ENCODE measurements at places on chromosomes 4 and X.

- DNase-seq: no peak
These were observed 35.8 kb downstream of the ATXN3L start for GRCh38 chrX:13283950-13284546.

DNA sequence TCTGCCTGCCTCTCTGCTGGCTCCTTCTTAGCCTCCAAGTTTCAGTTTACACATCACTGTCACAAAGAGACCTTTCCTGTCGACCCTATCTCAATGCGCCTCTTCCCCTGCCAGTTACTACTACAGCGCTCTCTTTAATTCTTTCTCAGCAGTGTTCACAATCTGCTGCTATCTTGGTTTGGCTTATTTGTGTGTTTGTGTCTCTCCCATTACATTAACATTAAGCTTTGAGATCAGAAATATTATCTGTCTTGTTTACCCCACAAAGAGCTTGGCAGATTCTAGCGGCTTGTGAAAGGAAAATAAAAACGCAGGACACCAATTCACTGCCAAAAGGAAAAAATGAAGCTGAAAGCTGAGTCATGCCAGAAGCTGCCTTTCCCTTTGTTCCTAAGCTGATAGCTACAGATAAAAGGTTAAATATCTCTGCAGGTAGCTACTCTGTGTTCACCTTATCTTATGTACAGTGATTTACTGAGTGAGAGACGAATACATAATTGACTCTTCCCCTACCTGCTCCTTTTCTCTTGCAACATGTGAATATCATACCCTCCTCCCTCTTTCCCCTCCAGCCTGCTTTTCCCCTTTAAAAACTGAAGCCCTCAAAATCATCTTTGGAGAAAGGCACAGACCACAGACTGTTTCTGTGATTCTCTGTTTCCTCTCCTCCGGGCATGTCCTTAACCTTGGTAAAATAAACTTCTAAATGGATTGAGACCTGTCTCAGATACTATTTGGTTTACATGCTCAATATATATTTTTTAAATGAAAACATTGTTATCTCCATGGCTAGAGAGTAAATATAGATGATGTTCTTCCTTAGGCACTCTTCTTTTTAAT, 19.3 kb upstream of the SLC9A7 start:
- no peak for DNase-seq

DNA sequence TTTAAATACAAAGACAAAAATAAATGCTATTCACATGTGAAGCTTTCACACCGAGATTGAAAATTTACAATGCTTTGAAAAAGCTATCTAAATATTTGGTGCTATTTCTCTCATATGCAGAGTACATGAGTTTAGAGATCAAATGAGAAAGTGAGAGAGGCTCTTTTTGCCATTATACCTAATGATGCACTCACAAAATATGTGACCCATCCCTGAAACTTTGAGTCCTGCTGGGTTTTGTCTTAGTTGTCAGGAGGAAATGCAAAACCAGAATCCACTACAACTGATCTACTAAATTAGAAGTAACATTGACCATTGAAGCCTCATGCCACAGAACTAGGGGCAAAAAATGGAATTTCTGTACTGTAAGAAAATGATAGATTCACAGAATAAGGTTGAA, 251.7 kb downstream of the MAPK10 start:
- DNase-seq: no peak

- DNase-seq: no peak
These were observed 82.8 kb downstream of the LNX1 start for GRCh38 chr4:53508446-53508845.

DNA sequence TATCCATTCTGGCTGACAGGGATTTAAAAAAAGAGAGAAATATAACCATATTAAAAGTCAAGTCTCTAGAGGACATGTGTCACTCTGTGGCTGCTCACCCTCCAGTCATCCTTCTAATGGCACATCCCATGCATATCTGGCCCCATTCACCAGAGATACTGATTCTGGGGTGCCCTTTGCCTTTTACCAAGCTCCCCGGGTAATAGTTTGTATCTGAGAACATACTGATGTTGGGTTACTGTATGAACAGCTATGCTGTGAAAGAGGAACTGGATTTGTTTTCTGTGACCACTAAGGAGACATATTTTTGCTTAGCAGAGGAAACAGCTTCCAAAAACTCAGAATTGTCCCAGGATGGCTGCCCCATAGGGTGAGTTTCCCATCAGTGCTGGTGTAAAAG, 56.0 kb downstream of the SAT1 start:
- DNase-seq: no peak

DNA sequence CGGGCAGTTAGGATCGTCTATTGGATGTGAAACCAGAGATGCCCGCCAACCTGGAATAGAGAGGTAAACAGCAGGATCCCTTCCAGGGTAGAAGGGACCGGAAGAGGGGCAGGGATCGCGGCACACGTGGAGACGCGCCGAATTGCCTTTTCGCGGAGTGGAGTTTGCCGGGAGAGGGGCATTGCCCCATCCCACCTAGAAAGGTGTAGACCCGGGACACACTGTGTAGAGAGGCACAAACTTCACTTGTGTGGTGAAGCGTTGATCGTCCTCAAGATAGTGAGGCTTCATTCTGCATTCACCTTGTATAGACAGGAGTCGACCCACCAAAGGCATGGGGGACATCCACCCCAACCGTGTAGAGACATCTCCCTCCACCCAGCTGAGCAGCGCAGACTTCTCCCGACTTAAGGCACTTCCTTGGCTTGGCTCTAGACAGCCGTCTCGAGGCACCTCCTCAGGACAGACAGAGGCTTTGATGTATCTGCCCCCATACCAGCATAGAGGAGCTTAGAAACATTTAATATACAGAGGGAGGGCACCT, 410 bp downstream of the GNL3L start:
- DNase-seq: no peak

- no peak for DNase-seq
These were observed 339 bp downstream of the TBC1D9 start for GRCh38 chr4:140755774-140756318.

GRCh38 chrX:140508958-140509357, 4.1 kb upstream of the SOX3 start:
- no peak for DNase-seq

GRCh38 chr4:82741188-82741587, 57.4 kb downstream of the SCD5 start:
- DNase-seq: no peak

Data from stimulated activated CD8-positive, alpha-beta memory T cell treated with anti-CD3 and anti-CD28 coated beads, Interleukin-12 subunit alpha, Interleukin-12 subunit beta, amount 100 ng/mL, for 1 hour (primary cell).